ENCODE measurements at places on chromosomes 12 and 14.

GRCh38 chr12:75690296-75690955, 179.0 kb upstream of the KRR1 start:
- DNase-seq: no peak

GRCh38 chr12:3036901-3037600, 40.1 kb upstream of the TSPAN9 start:
- no peak for DNase-seq

- no peak for DNase-seq
Observed at GRCh38 chr14:63231766-63232165, 27.5 kb downstream of the RHOJ start.

DNA sequence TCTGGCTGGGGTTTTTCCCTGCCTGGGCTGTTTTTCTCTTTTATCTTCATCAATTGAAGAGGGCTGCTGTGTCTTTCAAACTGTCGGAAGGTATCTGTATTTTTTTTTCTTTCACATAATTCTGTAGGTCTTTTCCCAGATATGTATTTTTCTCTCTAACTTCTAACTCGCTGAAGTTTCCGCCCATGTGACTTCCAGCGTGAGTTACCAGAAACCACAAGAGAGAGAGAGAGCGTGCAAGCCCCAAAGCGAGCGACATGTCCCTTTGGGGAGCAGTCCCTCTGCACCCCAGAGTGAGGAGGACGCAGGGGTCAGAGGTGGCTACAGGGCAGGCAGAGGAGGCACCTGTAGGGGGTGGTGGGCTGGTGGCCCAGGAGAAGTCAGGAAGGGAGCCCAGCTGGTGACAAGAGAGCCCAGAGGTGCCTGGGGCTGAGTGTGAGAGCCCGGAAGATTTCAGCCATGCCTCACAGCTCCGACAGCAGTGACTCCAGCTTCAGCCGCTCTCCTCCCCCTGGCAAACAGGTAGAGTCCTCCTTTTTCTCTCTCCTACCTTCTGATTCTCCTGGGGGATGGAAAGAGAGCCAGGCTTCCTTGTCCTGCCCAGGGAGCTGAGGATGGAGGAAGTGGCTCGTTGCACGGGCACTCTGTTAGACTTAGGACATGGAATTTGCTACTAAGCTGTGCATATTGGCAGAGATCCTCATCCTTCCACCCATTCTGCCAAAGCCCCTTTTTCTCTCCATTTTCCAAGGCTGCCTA, at the start of gene BATF:
TSS of gene BATF (plus strand) at position 246 of the 759 bp plus-strand sequence. CDS start at position 460, 214 bp downstream.
- DNase-seq: no peak

DNA sequence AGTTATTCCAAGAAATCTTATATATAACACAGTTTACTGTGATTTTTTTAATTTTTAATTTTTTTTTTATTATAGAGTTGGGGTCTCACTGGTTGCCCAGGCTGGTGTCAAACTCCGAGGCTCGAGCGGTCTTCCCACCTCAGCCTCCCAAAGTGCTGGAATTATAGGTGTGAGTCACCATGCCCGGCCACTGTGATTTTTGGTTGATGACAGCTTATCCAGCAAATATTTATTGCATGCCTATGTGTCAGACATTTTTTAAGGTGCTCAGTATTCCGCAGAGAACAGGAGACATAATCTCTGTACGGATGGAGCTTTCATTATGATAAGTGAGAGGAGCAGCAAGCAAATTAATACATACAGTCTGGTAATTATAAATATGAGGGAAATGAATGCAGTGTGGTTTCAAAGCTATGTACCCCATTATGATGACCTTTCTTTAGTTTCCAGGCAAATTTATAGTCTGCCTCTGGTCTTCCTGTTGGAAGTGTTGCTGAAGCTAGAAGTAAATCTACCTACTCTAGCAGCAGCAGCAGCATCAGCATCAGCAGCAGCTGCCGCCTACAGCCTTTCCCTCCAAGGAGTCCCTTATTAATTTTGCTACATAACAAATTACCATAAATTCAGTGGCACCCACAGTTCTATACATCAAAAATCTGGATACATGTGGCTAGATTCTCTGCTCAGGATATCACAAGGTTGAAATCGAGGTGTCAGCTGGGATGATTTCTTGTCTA, 32.3 kb downstream of the FRS2 start:
- no peak for DNase-seq

Data from tibial nerve (tissue), 4 donors.